ENCODE measurements at places on chromosomes 3 and 15. TPM values are rescaled to one million over a fixed set of nuclear protein-coding genes. Genes with fewer than 3 reads are reported as not detected.

IMPG2 gene
- total RNA-seq: 0.27 TPM

MCF2L2 gene
- total RNA-seq: 5.1 TPM

CFAP91 gene
- total RNA-seq: 0.54 TPM

MUC20 gene
- total RNA-seq: 4.6 TPM

LDHAL6B gene
- not detected for total RNA-seq

HYAL1 gene
- total RNA-seq: 0.27 TPM

CHMP2B gene
- total RNA-seq: 7.0 TPM

GJD2 gene
- not detected for total RNA-seq

P2RY14 gene
- total RNA-seq: 1.1 TPM

Measured in hematopoietic multipotent progenitor cell (in vitro differentiated cells).